ENCODE measurements at places on chromosomes 7 and 10.

DNA sequence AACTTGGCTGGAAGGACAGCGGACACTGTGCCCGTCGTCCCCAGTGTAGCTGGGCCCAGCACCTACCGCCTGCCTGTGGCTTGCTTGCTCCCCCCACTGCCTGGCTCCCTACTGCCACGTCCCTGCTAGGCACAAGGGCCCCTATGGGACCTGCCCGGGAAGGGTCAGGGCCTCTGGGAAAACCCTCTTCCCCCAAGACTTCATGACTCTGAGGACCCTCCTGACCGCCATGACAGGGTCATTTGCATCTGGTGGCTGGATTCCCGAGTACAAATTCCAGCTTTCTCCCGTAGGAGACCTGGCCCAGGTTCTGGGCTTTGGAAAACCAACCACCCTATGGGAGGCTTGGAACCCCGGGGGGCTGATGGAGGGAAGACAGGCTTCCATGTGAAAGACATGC is 1.4 kb upstream of the MMD2 start:
- no peak for DNase-seq

DNA sequence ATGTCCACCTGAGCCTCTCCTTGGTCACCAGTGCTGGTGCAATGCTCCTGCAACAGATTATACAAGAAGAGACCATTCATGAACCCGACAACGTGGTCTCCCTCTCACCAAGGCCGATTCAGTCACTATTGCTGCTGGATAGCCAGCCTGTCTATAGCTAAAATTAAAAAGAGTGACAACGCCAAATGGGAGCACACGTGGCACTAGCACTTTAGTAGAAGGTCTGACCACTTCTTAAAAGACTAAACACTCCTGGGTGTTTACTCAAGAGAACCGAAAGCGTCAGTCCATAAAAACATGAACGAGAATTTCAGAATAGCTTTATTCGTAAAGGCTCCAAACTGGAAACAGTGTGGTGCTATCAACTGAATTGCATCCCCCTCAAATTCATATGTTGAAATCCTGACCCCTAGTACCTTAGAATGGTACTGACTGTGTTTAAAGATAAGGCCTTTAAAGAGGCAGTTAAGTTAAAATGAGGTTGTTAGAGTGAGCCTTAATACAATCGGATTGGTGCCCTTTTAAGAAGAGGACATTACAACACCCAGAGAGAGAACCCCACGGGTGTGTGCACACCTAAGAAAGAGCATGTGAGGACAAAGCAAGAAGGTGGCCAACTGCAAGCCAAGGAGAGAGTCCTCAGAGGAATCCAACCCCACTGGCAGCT is 4.4 kb upstream of the GALNTL5 start:
- DNase-seq, result no peak

DNA sequence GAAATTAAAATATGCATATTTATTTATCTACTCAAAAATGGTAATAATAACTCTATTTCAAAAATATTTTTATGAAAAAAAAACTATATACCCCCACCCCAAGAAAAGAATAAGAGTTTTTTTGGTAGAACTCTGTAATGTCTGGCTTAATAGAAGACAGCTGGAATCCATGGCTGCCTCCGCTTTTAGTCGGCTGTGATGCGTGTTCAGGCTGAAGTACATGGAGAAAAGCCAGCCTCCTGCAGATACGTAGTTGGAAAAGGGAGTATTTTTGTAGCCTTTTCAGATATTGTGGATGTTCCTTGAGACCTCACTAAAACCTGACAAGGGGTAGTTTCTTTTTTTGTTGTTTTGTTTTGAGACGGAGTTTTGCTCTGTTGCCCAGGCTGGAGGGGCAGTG is 10.0 kb downstream of the FOXK1 start:
- no peak for DNase-seq

GRCh38 chr10:103481974-103482531 is 3.0 kb upstream of the CALHM3 start:
- DNase-seq, result peak; percentile 76

DNA sequence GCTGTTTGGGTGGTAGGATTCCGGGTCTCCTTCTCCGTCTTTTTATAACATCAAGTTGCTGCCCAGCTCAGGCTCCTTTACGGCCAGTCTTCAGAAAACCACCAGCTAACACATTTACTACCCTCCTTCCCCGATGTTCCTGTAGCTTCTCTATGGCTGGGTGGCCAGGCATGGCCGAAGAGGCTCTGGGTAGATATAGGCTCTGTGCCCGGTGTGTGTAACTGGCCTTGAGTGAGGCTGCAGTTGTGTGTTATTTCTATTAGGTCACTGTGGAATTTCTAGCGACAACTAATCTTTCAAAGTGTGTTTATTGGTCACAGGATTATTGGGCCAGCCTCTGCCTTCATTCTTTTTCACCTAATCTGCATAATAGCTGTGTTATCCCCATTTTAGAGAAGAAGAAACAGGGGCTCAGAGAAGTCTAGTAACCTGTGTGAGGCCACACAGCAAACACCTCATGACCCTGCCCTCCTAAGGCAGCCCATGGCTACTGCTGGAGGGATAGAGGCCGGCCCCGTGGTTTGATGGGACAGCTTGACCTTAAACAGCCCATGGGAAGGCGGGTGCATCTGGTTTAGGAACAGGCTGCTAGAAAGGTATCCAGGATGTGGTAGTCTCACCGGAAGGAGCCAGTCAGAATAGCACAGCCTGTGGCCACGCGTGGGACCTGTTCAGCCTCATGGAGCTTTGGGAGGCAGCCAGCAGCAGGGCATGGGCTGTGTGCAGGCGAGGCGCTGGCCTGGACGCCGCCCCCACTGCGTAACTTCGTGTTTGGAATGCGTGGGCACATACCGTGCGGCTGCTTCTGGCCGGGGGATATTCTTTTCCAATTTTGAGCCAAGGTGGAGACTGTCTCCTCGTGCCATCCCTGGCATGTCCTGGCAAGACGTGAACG is 29.7 kb downstream of the HTRA1 start:
- DNase-seq, result no peak

DNA sequence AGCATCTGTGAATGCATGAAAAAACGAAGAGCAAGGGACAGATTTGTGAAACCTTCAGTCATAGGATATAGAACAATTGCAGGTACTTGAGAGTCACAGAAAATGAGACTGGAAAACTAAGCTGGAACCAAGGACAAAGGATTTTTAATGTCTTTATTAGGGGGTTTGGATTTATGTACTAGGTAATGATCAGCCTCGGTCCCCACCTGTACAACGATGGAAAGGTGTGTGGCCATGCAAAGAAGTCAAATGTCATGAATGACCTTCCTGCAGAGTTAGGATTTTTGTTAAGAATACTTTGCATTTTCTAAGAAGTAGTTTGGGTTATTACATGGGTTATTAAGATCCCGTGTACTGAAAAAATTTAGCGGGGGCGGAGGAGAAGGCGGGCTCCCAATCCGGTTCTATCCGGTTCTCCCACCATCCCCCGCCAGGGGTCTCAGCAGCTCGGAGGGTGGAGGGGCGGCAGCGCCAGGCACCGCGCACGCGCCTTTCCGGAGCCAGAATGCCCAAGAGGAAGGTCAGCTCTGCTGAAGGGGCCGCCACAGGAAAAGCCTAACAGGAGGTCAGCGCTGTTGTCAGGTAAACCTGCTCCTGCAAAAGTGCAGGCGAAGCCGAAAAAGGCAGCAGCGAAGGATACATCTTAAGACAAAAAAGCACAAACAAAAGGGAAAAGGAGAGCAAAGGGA is 327.5 kb upstream of the PLXDC2 start:
- DNase-seq, result no peak

- DNase-seq, result peak; percentile 42
Observed at GRCh38 chr10:129332476-129332875, 134.6 kb upstream of the MGMT start.

GRCh38 chr7:2019461-2019710 is 213.4 kb downstream of the MAD1L1 start:
- no peak for DNase-seq

- DNase-seq, result no peak
Observed at GRCh38 chr7:66380272-66380888, 175.2 kb downstream of the TPST1 start.

DNA sequence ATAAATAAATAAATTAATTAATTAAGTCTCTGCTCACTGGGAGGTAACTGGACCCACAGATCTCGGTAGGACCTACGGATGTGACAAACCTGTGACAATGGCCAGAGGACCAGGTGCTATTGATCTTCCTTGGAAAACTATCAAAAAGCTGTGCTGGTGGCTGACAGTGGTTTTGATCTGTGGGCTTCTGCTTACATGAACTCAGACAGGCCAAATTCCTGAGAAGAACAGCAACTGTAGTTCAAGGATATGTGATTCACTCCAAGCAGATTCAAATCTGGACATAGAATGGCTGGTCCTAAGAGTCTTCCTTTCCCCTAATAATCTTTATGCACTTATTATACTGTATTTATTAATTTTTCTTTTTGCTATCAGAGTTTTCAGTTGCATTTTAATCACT is 80.0 kb downstream of the ATXN7L1 start:
- DNase-seq, result no peak

- DNase-seq, result peak; percentile 62
Observed at GRCh38 chr7:78226059-78226719, 427.6 kb downstream of the PHTF2 start.

DNA sequence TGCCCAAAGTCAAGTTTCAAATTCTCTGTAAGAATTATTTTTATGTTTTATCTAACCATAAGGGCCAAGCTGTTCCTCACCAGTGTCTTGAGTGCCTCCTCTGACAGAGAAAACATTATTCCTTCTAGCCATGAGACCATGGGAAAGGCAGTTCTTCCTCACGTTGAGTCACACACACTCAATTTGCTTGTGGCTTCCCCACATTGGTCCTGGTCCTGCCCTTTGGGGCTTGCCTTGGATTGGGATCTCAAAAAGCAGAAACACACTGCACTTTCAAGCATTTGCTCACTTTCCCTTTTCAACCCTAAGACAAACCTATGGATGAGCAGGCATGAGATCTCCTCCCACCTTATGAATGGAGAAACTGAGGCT is 248.3 kb upstream of the IGFBP3 start:
- no peak for DNase-seq

DNA sequence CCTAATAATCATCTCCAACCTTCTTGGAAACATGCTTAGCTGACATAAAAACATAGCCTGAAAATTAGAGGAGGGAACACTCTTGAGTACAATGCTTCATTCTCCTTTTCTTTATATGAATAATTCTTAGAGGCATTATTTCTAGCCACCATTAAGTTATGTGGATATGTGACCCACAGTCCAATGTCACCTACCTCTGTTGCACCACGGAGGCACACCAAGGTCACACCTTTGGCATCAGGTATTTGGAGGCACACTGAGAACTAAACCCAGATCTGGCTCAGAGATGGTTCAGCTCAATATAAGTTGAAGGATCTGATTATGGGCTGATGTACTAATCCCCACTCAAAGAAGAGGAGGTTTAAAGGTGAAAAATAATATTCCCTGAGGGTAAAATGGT is 385.1 kb downstream of the POM121L12 start:
- no peak for DNase-seq

DNA sequence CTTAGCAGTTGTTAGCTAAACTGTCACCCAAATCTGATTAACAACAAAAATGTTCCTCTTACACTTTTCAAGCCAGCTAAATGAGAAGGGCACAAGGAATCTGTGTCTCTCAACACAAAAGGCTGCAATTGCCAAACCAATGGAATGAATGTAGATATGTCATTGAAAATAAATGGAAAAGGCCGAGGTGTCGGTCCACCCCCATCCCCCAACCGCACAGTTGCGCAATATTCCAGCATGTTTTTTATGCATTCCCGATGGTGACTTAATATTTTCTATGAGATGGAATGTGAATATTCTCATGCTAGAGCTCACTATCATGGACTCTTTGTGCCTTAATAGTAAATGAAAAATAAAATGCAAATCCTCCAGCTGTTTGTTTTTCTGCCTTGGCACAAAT is 181.6 kb upstream of the LRGUK start:
- DNase-seq, result no peak

DNA sequence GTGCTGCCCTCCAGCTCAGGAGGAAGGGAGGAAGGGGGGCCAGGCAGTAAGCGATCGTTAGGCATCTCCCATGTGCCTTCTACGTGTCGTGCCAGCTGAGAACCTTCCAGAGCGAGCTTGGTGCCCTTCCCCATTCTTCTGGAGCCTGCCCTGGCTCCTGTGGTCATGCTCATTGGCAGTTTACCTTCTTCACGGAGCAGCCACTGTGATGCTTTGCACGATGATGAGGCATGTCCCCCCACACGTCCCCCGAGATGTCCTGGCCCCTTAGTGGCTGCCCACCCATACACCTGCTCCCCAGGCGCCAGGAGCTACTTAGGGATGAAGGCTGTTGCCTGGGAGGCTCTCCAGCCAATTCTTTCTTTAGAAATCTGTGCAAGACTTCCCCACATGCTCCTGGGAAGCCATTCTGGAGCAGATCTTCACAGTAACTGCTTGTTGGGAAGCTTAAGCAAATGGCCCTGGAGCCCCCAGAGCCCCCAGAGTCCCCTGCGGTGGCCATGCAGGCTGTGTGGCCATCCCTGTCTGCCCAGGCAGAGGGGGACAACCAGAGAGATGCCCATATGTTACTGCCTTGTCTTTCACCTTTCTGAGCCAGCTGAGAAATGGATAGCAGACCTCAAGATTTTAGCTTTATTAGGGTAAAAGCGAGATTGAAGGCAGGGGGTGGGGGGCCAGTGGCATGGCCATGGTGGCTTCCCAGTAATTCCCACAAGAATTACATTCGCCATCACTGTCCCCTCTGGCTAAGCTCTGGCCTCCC is 199.0 kb downstream of the EBF3 start:
- no peak for DNase-seq

- DNase-seq, result no peak
Observed at GRCh38 chr10:133048926-133049325, 38.8 kb upstream of the ADGRA1 start.

GRCh38 chr10:110699859-110700468 is 55.8 kb downstream of the RBM20 start:
- DNase-seq, result no peak

GRCh38 chr10:77433546-77433945 is 204.1 kb downstream of the KCNMA1 start:
- DNase-seq, result no peak

- no peak for DNase-seq
Observed at GRCh38 chr10:110858297-110858934, 13.3 kb upstream of the PDCD4 start.

- no peak for DNase-seq
Observed at GRCh38 chr10:25261110-25261509, 86.3 kb downstream of the GPR158 start.

DNA sequence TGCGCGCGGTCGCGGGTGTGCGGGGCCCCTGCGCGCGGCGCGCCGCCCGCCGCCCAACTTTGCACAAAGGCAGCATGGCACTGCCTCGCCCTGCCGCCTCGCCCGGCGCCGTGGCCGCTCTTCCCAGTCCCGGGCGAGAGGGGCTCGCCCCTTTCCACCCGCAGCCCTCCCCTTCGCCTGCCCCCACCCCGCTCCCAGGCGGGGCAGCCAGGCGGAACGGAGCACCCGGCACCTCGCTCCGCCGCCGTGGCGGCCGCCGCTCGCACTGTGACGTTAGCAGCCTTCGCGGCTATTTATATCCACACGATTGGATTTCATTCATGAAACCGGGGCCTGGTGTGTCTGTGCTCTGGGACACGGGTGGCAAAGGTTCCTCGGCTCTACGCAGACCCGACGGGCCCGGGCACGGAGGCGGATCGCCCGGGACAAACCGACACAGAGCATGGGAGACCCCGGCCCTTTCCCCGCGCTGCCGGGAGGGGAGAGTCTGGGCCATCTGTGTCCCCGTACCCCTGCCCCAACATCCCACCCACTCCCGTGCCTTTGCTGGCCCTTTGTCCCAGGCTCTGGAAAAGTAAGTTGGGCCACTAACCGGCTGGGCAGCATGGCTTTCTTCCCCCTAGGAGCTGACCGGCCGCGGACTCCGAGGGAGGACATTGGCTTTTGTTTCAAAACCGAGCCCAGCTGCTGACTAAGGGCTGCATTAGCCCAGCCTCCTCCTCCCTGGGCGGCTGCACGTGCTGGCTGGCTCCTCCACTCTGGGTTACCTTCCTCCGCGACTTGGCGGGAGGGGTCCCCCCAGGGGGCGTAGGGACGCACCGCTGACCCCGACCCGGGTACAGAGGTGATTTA is at the start of gene RHOBTB1:
Gene RHOBTB1 (minus strand): TSS at position 128 of the 852 bp plus-strand sequence. CDS start 32,643 bp downstream, outside the sequence.
- peak; percentile 72 for DNase-seq
